CD8-positive, alpha-beta memory T cell (primary cell): ENCODE measurements at places on chromosomes 7 and 10.

GRCh38 chr7:112211348-112211907, 4.9 kb downstream of the ZNF277 start:
- H3K4me3 ChIP-seq, result no peak overlapping the region
- H3K27me3 ChIP-seq, result no peaks in the 10 kb centered on the region
- peaks cover 5% of the 10 kb centered on the region for H3K4me1 ChIP-seq
- no peak overlapping the region for H3K27ac ChIP-seq
- no peak for DNase-seq
- no peaks in the 10 kb centered on the region for H3K36me3 ChIP-seq

DNA sequence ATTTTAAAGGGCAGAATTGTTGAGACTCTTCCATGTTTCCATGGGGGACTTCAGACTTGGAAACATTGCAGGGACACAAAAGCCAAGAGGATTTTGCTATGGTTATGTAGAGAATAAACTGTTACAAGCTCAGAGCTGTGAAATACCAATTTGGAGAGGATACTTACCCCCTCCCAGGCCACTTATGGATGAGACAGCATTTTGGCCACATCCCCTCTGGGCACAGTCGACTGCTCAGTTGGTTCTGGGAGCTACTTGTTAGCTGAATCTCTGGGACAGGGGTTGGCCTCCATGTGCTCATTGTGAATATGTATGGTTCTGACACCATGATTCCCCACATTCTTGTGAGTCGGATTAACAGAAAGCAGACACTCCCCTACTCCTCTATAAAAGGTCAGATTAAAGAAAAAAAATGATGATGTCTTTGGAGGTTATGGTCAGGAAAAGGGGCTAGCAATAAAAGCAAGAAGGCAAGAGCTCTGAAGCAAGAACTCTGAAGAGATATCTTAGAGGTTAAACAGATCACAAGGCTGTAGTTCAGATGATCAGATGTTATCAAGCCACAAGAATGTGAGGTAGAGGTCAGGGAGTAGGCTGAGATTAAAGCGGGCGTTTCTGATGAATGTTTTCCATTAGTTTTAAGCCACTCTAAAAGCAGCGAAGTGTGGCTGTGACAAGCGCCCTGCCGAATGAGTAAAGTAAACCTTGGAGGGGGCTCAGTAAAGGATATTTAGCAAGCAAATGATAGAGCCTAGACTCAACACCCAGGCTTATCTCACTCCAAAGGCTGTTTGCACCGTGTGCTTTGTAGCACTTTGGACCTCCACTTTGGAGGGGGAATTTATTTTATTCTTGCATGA, 17.2 kb downstream of the STAMBPL1 start:
- H3K36me3 ChIP-seq, result peaks cover 4% of the 10 kb centered on the region
- H3K27ac ChIP-seq, result no peak overlapping the region
- no peak overlapping the region for H3K4me3 ChIP-seq
- no peak for DNase-seq

GRCh38 chr10:78950656-78951587, 117.8 kb upstream of the ZMIZ1 start:
- H3K27me3 ChIP-seq, result no peaks in the 10 kb centered on the region
- no peak overlapping the region for H3K27ac ChIP-seq
- no peak overlapping the region for H3K4me3 ChIP-seq
- no peaks in the 10 kb centered on the region for H3K4me1 ChIP-seq
- DNase-seq, result no peak

DNA sequence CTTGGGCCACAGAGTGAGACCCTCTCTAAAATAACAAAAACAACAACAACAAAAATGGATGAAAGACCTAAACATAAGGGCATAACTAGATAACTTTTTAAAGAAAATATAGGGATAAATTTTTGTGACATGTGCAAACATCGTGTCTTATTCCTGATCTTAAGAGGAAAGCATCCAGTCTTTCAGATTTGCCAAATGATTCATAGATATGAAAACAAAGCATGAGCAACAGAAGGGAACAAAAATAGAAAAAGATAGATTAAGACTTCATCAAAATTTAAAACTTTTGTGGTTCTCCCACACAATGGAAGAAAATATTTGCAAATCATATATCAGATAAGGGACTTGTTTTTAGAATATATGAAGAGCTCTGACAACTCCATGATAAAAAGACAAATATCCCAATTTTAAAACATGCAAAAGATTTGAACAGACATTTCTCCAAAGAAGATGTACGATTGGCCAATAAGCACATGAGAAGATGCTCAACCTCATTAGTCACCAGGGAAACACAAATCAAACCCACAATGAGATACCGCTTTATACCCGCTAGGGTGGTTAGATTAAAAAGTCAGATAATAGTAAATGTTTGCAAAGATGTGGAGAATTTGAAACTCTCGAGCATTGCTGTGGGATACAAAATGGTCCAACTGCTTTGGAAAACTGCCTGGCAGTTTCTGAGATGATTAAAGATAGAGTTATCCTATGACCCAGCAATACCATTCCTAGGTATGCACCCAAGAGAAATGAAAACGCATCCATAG, 20.3 kb downstream of the PPIF start:
- H3K27ac ChIP-seq, result no peak overlapping the region
- no peaks in the 10 kb centered on the region for H3K36me3 ChIP-seq
- H3K4me1 ChIP-seq, result no peaks in the 10 kb centered on the region
- no peaks in the 10 kb centered on the region for H3K27me3 ChIP-seq
- no peak overlapping the region for H3K4me3 ChIP-seq

DNA sequence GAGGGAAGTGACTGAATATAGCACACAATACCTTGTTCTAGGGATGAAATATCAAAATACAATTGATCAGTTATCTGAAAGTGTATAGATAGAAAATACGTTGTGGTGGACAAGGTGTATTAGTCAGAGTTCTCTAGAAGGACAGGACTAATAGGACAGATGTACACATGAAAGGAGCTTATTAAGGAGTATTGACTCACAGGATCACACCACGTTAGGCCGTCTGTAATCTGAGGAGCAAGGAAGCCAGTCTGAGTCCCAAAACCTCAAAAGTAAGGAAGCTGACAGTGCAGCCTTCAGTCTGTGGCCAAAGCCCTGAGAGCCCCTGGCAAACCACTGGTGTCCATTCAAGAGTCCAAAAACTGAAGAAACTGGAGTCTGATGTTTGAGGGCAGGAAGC, 406.1 kb downstream of the MDFIC start:
- H3K27me3 ChIP-seq, result no peaks in the 10 kb centered on the region
- no peak overlapping the region for H3K4me3 ChIP-seq
- no peak for DNase-seq
- H3K27ac ChIP-seq, result no peak overlapping the region

- DNase-seq, result no peak
- no peak overlapping the region for H3K4me3 ChIP-seq
- H3K4me1 ChIP-seq, result no peaks in the 10 kb centered on the region
- H3K27me3 ChIP-seq, result no peaks in the 10 kb centered on the region
- H3K27ac ChIP-seq, result no peak overlapping the region
- no peaks in the 10 kb centered on the region for H3K36me3 ChIP-seq
These were observed 15.0 kb upstream of the ZNF862 start for GRCh38 chr7:149823191-149823630.
